ENCODE measurements at places on chromosomes 3 and 15. TPM values are rescaled to one million over a fixed set of nuclear protein-coding genes. Genes with fewer than 3 reads are reported as not detected.

The PAQR5 gene
- 102 TPM for total RNA-seq

The RBP2 gene
- total RNA-seq, result not detected

The COL6A5 gene
- not detected for total RNA-seq

The LEKR1 gene
- total RNA-seq, result 0.63 TPM

The C15orf62 gene
- 0.13 TPM for total RNA-seq

The EXD1 gene
- total RNA-seq, result not detected

The ONECUT1 gene
- total RNA-seq, result 0.24 TPM

The EPHA3 gene
- not detected for total RNA-seq

The PLSCR2 gene
- not detected for total RNA-seq

The STARD5 gene
- 1.8 TPM for total RNA-seq

The PLSCR5 gene
- total RNA-seq, result not detected

The GASK1A gene
- total RNA-seq, result not detected

The SLC24A5 gene
- not detected for total RNA-seq

The STOML1 gene
- 11.8 TPM for total RNA-seq

The STAC gene
- 2.2 TPM for total RNA-seq

The BOC gene
- total RNA-seq, result 5.3 TPM

The DPPA2 gene
- not detected for total RNA-seq

The LRRC34 gene
- total RNA-seq, result not detected

The CAMK1 gene
- total RNA-seq, result 16.7 TPM

The CX3CR1 gene
- total RNA-seq, result 0.07 TPM

The GRIP2 gene
- total RNA-seq, result 1.2 TPM
